Activated CD4-positive, alpha-beta T cell treated with anti-CD3 and anti-CD28 coated beads for 4 hours (primary cell): ENCODE measurements at places on chromosomes 2 and 18.
A peak's percentile ranks its signal among the peaks of the same experiment; 100 is the strongest.

DNA sequence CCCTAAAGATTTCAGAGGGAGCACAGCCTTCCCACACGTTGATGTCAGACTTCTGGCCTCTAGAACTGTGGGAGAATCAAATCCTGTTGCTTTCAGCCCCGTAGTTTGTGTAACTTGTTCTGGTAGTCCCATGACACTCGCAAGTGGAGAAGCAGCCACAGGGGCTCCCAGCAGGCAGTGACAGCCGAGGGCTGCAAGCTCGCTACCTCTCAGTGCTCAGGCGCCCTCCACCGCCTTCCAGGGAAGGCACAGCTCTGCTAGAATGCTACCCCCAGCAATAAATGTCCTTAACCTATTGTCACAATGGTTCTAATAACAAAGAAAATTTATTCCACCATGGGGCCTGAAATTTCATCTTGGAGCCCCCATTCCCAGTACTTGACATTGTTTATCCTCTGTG is 143.1 kb upstream of the ZNF236 start:
- DNase-seq: no peak

DNA sequence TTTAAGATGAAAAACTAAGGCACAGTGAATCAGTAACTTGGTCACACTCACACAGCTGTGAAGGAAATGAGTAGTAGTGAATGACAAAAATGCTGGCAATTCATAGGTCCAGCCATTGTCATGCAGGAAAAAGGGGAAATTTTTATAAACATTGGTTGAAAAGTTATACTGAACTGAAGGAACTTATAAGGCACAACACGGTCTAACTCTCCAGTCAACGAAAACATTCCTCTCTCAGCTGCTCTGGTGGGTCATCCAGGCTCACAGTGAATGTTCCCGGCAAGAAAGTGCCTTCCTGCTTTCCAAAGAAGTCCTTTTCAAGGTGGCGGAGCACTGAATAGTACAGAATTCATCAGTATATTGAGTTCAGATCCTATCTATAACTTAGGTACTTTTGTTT is 476.1 kb downstream of the DCC start:
- no peak for DNase-seq

- no peak for DNase-seq
Observed at GRCh38 chr2:5657231-5657630, 35.0 kb upstream of the SOX11 start.

DNA sequence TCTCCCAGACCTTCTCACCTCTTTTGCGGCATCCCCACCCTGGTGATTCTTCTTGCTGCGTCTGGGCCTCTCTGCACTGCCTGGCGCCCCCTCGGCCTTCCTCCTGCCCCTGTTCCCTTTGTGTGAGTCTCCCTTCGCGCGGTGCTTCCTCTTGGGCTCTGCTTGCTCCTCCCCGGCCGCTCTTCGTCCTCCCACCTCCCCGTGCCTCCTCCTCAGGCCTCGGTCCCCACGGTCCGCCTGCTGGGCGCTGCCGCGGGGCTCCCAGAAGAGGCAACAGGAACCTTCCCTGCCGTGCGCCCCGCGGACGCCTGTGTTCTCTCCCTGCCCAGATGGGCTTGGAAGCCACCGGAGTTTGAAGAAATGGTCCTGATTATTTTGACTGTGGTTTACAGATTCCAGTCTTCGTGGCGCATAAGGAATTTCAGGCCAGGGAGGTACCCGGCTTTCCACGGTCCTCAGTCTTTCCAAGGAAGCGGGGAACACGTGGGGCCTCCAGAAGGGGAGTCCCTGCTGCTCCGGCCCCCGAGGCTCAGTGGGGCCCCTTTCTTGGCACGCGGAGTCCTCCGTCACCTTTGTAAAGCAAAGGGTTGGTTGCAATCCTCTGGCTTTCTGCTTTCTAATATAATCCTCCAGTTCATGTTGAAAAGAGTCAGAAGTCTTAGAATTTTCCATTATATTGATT is 13.1 kb downstream of the RNU2-63P start:
- no peak for DNase-seq

GRCh38 chr18:39403121-39403520 is 1837.5 kb upstream of the CELF4 start:
- DNase-seq: no peak

DNA sequence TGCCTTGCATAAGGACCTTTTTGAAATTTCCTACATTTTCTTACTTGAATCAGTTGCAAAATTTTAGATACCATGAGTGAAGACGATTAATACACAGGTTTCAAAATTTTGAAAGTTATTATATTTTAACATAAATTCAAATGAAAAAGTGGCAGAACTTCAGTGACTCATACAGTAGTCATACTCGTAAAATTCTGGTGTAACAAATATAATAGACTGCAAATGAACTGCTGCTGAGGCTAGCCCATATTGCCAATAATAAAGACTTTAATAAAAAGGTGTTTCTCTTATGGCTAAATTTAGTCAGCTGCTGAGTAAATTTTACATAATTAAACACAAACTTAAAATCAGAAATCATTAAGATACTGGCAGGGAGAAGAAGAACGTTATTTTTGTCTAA is 36.9 kb downstream of the MSH6 start:
- DNase-seq: no peak

- no peak for DNase-seq
Observed at GRCh38 chr2:189128970-189129369, 50.6 kb downstream of the COL5A2 start.

DNA sequence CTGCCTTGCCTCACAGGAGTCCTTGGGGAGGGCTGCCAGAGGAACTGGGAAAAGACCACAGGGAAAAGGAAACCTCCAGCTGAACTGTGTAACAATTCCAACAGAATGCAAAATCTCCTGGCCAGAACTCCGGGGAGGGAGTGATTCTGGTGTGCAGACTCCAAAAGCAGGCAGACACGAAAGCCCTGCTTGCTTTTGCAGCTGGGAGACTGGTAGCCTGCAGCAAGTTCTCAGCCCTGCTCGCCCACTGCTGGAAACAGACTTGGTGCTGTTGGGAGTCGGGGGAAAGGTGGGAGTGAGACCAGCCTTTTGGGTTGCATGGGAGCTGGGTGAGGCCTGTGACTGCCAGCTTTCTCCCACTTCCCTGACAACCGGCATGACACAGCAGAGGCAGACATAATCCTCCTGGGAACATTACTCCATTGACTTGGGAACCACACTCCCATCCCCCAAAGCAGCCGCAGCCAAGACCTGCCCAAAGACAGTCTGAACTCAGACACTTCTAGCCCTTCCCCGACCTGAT is 26.0 kb upstream of the NMI start:
- no peak for DNase-seq

- no peak for DNase-seq
Observed at GRCh38 chr2:5696945-5697521, 4.8 kb downstream of the SOX11 start.

GRCh38 chr2:128394007-128394730 is 75.5 kb upstream of the HS6ST1 start:
- no peak for DNase-seq

- no peak for DNase-seq
Observed at GRCh38 chr2:110978756-110979470, 141.8 kb upstream of the BCL2L11 start.

GRCh38 chr2:204110338-204110741 is 173.8 kb downstream of the ICOS start:
- peak; percentile 35 for DNase-seq

- no peak for DNase-seq
Observed at GRCh38 chr2:44273596-44273995, 1.7 kb upstream of the SLC3A1 start.

DNA sequence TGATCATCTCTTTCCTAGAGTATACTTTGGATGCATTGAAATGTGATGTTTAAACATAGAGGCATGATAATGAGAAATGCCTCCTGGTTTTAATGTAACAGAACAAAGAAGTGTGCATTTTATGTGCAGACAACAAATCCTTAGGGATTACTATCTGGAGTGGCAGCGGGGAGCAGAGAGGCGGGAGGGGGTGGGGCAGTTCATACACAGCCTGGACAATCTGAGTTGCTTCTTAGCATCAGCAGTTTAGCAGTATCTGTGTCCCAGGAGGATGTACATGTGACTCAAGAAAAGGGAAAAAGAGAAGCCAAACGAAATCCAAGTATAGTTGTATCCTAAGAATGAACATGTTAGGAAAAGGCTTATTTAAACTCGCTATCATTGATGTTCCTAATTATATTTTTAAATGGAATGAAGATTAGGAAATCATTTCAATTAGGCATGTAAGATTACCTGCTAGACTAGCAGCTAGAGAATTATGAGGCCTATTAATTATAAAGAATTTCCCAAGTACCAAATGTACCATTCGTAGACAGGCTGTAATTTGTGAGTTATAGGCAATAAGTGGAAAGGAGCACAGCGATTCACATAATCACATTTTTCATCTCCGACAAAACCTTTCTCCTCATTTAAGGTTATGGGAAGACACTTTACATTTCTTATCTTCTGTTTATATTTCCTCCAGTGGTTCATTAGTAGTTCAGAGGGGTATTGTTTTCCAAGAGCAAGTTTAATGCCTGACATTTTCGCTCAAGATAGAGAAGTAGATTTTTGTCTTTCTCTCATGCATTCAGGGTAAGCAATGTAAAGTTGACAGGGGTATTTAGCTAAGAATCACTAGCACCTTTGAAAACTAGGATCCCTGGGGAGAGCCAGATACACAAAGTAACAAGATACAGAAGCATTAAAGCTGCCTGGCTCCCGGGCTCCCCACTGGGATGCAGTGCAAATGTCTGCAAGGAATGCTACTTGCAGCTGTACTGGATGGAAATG is 141.3 kb upstream of the NOSTRIN start:
- DNase-seq: no peak

DNA sequence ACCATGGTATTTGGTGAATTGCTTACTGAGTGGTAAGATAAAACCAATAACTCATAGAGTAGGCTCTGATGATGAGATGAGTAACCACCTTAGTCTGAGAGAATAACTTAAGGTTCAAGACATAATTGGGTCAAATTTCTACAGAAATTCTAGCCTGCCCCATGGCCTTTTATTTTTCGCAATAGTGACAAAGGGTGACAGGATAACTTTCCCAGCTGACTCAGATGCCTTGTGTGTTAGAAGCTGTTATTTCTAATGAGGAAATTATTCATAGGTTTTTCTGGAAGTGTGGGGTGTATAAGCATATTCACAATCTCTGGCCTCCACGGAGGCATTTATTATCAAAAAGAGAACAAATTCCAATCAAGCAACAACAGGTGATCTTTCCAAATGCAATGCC is 159.0 kb downstream of the NUP35 start:
- DNase-seq: no peak

GRCh38 chr2:241309684-241310117 is 5.8 kb downstream of the HDLBP start:
- peak; percentile 70 for DNase-seq

- DNase-seq: no peak
Observed at GRCh38 chr2:17289669-17290068, 228.6 kb downstream of the RAD51AP2 start.

DNA sequence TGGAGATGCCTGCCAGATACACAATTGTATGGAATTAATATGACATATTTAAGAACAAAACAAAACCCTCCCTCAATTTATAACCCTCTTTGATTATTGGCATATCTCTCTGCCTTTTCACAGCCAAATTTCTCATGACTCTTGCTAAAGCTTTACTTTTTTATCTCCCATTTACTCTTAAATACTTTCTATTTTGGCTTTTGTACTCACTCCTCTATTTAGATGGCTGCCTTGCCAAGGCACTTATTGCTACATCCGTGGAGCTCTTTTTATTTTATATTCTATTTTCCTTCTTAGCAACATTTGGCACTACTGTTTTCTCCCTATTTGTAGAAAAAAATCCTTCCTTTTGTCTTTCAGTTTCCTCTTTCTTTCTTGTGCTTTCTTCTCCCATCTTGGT is 466.4 kb upstream of the CWC22 start:
- DNase-seq: no peak

- no peak for DNase-seq
Observed at GRCh38 chr2:159160412-159160811, 126.1 kb downstream of the WDSUB1 start.

GRCh38 chr2:239012936-239013677 is 165.2 kb downstream of the TWIST2 start:
- DNase-seq: no peak

DNA sequence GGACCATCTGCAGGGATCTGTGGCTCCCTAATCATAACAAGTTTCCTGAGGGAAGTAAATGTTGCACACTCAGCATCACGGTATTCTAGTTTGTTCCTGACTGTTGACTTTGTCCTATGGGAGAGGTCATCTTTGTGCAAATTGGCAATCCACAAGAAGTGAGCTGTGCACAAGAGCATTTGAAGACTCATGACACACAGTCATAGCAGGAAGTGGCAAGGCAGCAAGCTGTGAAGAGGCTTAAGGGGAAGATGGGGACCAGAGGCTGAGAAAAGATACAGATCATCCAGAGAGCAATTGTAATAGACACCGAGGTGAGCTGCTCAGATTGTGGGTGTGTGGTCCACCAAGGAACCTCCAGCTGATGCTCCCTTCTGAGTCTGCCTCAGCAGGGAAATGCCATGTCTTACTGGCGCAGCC is 2.7 kb downstream of the TNP1 start:
- no peak for DNase-seq

DNA sequence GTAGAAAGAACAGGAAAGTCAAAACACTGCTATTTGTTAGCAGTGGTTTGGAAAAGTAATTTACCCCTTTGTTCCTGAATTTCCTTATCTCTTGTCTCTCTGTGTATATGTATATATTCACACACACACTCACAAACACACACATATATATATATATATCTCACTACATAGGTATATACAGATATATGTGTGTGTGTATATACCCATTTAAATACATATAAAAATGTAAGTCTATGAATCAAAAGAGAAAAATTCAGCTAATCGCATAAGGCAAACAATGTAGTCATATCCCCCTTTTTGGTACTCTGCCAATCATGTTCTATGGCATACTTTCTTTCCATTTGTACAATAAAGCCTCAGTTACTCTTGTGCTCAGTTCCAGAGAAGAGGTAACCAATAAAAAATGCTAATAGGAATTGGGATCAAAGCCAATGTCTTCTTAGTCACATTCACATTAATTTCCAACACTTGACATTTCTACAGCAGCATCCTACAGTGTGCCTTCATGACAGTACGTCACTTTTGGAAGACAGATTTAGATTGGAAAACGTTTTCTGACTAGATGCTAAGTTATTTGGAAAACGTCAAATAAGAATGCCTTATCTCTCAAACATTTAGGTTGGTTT is 94.6 kb downstream of the MC4R start:
- DNase-seq: no peak

DNA sequence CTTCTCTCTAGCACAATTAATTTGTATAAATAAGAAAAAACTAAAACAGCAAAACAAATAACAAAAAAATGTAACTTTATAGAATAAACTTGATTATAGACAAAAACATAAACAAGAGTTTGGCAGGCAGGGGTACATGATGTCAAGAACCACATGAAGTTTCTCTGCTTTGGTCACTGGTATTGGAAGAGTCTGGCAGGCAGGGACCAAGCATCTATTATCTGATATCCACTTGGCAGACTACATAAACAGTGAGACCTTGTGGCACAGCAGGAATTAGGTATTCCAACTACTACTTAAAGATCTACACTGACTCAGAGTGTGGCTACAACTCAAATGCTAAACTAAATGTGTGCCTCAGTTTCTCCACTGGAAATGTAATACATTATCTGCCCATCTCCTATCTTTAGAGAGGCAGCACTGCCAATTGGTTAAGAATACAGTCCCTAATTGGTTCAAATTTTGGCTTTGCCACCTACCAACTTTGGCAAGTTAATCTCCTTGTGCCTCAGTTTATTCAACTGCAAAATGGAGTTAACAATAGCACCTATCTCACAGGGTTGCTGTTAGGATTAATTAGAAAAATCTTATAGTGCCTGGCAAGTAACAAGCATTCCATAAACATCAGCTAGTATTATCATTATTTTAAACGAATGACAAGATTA is 2.7 kb downstream of the MAP4K3 start:
- DNase-seq: no peak

GRCh38 chr2:69253611-69254301 is 133.3 kb downstream of the GFPT1 start:
- no peak for DNase-seq

GRCh38 chr2:43303889-43304288 is 77.5 kb upstream of the ZFP36L2 start:
- DNase-seq: no peak
